Stimulated activated CD8-positive, alpha-beta memory T cell treated with anti-CD3 and anti-CD28 coated beads, Interleukin-2, amount 100 ng/mL, for 48 hours (primary cell): ENCODE measurements at places on chromosomes 1 and 21.

GRCh38 chr21:35635261-35635660 is 425.1 kb downstream of the SETD4 start:
- DNase-seq, result no peak

DNA sequence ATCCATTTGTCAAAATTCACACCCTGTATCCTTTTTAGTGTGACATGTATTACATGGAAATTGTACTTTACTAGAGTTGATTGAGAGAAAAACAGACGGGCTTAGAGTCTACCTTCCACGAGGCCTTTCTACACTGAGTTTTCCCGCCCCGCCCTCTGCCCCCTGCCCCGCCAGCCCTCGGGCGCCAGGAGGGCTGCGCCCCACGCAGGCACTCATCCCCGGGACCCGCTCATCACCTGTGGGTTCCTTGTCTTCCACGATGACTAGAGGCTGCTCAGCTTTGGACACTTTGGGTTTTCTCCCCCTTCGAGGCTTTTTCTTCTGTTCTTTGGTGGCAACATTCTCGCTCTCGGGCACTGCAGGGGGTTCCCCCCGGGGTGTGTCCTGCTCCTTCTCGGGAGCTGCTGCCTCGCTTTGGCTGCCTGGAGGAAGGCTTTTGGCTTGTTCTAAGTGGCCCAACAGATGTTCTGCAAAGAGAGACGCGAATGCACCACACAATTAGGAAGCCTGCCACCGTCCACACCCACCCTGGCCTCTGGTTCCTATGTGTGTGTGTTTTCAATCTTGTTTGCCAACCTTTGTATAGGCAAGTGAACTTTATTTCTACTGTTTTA is 39.6 kb downstream of the PRDM15 start:
- no peak for DNase-seq

- DNase-seq, result peak; percentile 26
Observed at GRCh38 chr1:41493117-41493536, 8.6 kb upstream of the EDN2 start.

DNA sequence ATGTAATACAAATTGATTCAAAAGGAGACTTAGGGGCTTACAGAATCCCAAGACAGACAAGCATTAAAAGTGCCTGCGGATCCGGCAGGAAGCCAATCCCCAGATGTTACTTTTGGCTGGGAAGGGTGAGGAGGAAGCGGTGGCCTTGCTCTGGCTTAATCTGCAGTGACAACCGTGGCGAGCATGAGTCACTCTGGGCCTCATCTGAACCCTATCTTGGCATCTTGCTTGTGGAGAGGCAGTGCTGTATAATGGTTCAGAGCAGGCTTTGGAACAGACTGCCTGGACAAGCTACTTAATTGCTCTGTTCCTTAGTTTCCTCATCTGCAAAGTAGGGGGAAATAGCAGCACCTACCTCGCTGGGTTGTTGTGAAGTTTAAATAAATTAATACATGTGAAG is 74.1 kb downstream of the XCL2 start:
- DNase-seq, result peak; percentile 30

DNA sequence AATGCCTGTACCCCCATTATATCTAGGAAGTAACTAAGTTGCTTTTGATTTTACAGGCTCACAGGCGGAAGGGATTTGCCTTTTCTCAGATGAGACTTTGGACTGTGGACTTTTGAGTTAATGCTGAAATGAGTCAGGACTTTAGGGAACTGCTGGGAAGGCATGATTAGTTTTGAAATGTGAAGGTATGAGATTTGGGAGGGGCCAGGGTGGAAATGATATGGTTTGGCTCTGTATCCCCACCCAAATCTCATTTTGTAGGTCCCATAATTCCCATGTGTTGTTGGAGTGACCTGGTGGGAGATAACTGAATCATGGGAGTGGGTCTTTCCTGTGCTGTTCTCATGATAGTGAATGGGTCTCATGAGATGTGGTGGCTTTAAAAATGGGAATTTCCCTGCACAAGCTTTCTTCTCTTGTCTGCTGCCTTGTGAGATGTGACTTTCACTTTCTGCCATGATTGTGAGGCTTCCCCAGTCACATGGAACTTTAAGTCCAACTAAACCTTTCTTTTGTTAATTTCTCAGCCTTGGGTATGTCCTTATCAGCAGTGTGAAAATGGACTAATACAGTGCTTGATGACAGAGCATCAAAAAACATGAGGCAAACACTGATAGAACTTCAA is 1119.5 kb downstream of the PLA2G4A start:
- no peak for DNase-seq

GRCh38 chr1:89942825-89943658 is 51.9 kb upstream of the ZNF326 start:
- no peak for DNase-seq

GRCh38 chr1:3610527-3611169 is 660 bp downstream of the MEGF6 start:
- DNase-seq, result no peak

- no peak for DNase-seq
Observed at GRCh38 chr1:11431941-11432507, 46.9 kb upstream of the DISP3 start.

DNA sequence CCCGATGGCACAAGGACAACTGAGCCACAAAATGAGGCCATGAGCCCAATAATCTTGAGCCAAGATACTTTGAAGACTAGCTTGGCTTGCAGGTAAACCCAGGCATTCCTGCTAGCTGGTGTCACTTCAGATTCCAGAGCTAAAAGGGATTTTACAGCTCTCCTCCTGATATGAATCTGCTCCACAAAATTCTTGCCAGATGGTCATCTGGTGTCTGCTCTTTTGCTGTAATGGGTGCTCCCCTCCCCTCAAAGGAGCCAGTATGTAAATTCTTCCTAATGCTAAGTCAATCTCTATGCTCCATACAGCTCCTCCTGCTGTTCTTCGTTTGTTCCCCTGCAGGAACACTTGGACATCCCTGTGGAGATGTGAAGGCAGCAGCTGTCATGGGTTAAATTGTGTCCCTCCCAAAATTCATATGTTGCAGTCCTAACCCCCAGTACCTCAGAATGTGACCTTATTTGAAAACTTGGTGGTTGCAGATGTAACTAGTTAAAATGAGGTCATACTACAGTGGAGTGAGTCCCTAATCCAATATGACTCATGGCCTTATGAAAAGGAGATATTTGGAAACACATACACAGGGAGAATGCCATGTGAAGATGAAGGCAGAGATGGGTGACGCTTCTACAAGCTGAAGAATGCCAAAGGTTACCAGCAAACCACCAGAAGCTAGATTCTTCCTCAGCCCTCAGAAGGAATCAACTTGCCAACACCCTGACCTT is 180.6 kb upstream of the PALMD start:
- DNase-seq, result no peak

DNA sequence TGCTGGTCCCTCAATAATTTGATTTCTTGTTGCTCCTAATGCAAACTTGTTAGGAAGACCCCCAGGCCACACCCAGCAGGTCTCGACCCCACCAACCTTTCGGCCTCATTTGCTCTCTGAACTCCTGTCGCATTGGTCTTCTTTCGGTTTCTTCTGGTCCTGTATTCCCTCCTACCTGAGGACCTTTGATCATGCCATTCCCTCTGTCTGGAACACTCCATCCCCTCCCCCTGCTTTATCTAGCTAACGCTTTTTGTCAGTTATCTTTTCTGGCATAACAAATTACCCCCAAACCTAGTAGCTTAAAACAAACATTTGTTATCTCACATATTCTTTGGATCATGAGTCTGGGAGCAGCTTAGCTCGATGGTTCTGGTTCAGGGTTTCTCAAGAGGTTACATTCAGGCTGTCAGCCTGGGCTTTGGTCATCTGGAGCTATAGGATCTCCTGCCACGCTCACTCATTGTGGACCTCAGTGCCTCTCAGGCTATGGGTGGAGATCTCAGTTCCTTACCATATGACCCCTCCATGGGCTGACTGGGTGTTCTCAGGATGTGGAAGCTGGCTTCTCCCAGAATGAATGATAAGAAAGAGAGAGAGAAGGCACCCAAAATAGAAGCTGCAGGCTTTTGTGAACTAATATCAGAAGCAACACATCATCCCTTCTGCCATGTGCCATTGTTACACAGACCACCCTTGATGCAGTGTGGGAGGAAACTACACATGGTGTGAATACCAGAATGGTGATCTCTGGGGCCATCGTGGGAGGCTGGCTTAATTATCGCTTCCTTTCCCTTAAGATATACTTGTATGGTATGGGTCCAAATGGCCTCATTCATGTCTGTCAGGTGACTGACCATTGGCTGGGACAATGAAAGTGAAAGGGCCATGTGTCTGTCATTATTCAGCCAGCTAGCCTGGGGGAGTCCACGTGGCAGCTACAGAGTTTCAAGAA is 29.1 kb upstream of the BCAR3 start:
- no peak for DNase-seq

DNA sequence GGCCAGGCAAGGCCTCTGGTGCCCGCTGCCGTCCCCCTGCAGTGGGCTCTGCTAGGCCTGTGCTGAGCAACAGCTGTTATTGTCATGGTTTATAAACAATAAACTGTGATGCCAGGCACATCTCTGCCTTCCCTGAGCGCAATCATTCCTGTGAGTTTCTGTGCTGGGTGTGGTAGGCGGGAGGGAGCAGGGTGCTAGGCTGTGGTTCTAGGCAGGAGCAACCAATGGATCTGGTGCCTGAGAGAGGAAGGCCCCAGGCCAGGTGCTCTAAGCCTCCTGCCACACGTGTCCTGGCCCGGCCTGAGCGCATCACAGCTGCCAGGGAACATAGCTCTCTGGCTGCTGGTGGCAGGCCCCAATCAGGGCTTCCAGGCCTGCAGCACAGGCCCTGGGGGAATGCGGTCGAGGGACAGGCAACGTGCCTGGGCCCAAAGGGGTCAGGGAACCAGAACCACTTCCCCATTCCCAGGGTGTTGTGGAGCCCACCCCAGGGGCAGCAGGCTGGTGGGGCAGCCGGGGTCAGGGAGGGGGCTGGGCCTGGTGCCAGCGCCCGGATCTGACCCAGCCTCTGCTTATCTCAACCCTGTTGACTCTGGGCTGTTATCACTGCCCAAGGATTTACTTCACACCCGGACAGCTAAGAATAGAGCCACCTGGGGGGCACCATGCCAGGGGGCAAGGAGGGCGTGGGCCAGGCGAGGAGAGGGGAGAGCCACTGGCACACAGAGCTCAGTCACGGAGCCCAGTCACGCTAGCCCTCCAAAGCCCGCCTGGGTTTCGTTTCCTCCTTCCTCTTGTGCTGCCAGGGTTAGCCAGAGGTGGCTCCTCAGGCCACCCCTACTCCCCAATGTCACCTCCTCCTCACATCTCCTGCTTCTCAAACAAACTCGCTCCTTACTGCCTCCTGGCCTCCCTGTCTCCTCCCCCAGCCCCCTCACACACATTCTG is 11.5 kb downstream of the TRIM46 start:
- DNase-seq, result no peak

DNA sequence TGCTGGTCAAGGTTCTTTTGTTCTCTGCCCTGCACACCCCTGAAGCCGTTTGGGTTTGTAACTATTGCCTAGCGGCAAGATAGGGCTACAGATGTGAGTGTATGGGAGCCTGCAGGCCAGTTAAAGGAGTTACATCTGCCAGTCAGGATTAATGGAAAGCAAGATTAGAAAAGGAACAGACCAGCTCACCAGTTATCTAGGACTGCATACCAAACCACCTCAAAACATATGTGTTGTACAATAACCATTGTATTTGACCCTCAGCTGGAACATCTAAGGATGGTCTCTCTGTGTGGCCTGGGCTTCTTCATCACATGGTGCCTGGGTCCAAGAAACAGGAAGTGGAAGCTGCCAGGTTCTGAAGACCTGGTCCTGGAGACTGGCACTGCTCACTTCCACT is 52.5 kb upstream of the FBXO28 start:
- no peak for DNase-seq

GRCh38 chr1:212098771-212099170 is 63.2 kb downstream of the DTL start:
- no peak for DNase-seq

GRCh38 chr1:235069577-235070563 is 58.8 kb downstream of the TOMM20 start:
- no peak for DNase-seq
